ENCODE measurements at places on chromosomes 11 and 22.

DNA sequence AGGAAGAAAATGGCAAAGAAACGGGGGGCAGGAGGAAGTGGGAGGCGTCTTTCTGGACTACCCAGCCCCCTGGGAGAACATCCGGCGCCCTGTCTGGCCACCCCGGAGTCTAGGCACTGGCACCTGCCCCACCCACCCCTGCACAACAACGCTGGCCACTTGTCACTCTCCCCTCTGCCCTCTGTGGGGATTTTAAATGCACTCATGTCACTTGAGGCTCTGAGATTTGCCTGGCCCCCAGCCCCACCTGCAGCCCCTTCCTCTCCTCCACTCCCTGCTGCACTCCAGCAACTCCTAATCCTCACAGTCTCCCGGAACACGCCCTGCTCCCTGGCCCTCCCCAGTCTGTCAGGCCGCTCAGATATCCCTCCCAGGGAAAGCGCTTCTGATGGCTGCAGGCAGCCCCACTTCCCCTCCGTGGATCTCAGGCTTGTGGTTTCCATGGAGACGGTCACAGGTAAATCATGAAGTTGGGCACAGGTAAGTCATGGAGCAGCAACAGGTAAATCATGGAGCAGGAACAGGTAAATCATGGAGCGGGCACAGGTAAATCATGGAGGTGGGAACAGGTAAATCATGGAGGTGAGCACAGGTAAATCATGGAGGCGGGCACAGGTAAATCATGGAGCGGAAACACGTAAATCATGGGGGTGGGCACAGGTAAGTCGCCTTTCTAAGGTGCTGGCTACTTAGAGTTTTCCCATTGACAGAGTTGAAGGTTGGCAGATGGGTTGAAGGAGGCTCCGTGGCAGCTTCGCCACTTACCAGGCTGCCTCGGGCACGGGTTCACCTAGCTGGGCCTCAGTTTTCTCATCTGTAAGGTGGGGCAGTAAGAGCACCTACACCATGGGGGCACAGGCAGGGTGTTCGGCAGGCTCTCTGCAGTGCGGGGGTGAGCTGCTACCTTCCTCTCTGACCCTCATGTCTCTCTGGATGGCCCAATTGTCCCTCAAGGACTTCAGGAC lies 79.0 kb upstream of the SHISAL1 start:
- no peak for DNase-seq

GRCh38 chr22:20569059-20570058 lies 61.9 kb downstream of the MED15 start:
- peak; percentile 88 for DNase-seq

DNA sequence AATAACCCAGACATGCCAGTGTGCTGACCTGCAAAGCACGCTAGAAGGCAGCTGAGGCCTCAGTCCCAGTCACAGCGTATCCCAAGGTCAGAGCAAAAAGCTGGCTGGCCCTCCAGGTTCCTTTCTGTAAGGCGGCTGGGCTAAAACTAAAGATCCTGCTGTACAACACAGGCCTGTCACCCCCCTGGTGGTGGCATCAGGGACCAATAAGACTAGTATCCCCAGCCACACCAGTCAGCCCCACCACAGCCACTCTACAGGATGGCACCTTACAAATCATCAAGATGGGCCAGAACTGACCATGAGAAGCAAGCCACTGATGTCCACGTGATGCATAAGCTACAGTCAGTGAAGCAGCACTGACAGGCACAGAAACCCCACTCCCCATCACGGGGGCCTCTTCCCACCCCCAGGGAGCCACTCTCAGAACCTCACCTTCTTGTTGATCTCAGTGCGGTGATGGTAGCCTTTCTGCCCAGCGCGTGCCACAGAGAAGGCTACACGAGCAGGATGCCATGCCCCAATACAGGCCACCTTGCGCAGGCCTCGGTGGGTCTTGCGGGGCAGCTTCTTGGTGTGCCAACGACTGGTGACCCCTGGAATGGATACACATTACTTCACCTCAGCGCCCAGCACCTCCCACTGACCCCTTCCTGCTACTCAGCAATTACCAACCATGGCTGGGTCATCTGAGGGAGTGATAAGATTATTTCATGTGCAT lies 5.0 kb downstream of the RPL3 start:
- DNase-seq: no peak

- DNase-seq: no peak
Measured at GRCh38 chr11:66857234-66857926, 516 bp downstream of the LRFN4 start.

DNA sequence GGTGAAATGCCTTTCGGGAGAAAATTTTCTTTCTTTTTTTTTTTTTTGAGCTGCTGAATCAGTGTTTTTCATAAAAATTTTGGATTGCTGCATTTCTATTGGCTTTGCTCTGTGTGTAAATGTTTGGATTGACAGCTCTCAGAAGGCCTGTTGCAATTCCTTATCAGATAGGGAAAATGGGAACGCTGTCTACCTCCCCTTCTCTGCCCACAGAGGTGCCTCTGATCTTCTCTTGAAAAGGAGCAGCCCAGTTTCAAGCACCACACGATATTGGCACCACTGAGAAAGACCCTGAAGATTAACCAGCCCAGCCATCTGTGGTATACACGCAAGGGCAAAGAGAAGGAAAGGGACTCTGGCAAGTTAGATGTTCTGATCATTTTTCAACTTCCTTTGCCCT lies 1272.2 kb downstream of the LRRC4C start:
- DNase-seq: no peak

DNA sequence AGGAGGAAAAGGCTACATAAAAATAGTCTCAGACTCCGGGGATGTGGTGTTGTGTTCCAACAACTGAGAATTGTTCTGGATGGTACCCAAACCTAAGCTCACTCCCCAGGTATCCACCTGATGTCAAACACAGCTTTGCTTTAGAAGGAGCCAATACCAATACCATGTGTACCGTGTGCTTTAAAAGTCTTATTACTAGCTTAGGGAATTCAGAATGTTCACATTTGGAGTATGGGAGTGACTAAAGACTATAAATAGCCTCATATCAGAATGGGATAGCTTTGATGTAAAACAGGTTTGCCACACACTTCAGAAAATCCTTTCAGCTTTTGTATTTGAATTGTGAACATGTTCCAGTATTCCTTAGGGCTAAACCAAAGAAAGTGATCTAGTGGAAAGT lies 248.7 kb upstream of the ARHGAP42 start:
- DNase-seq: no peak

GRCh38 chr11:128365044-128365443 lies 222.3 kb downstream of the ETS1 start:
- no peak for DNase-seq

DNA sequence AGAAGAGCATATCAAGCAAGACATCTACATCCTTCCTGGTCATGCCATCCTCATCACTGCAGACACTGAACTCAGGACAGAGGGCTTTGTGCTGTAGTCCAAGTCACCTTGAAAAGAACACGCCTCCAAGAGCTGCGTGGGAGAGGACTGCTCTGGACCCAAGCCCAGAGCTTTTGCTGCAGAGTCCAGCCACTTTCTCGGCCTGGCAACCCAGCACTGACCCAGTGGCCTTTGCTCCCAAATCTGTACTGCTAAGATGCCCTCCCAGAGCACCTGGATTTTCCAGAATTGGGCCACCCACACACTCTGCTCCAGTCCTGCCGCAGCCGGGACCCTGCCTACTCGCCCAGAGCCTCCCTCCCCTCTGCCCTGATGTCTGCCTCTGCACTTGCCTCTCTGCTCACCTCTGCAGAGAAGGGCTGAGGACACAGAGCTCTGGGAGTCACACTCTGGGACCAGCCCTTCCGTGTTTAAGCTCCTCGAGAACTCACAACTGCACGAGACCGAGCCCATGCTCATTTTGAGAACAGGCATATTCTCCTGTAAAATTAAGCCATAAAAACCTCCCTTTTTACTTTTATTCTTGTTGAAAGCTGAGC lies 83.8 kb upstream of the CSNK2A3 start:
- DNase-seq: no peak

DNA sequence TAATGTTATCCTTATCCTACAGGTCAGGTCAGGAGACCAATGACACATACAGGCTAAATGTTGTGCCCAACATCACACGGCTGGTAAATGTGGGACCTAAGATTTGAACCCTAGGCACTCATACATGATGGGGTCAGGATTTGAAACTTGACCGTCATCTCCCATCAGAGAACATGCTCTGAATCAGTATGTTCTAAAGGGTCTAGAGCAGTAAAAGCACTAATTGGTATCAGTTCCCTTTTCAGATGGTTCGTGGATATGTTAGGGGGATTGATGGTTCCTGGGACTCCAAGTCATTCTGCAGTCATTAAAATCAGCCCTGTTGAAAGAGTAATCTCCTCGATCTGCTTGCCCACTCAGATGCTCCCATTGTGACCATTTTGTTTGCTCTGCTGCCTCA lies 65.5 kb downstream of the BMAL1 start:
- no peak for DNase-seq

DNA sequence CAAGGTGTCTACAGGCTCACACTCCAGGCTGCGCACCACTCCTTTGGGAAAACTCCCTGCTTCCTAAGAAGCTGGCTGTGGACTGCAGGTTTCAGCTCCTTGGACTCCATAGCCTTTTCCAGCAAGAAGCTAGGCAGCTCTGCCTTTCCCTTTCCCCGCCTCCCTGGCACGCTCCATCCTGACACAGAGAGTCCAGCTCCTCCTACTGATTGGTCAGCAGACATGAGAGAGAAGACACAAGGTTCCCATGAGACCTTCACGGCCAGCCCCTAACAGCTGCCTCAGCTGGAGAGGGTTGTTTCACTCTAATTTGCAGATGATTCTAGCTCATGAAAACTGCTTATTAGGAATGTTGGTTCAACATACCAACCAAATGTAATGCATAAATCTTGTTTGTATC lies 27.6 kb downstream of the TENM4 start:
- no peak for DNase-seq

GRCh38 chr22:44207981-44208317 lies 27.2 kb downstream of the PARVG start:
- no peak for DNase-seq

- DNase-seq: no peak
Measured at GRCh38 chr22:29443452-29443851, 5.1 kb downstream of the RFPL1 start.

- DNase-seq: no peak
Measured at GRCh38 chr11:89490981-89491690, at the start of gene NOX4. Gene NOX4, minus strand, starts transcription at chr11:89491375. Its CDS starts 129 bp downstream, at chr11:89491246.

- DNase-seq: no peak
Measured at GRCh38 chr11:2732261-2732939, 32.6 kb upstream of the KCNQ1OT1 start.

GRCh38 chr22:24161485-24161884 lies 19.8 kb upstream of the SUSD2 start:
- DNase-seq: no peak

DNA sequence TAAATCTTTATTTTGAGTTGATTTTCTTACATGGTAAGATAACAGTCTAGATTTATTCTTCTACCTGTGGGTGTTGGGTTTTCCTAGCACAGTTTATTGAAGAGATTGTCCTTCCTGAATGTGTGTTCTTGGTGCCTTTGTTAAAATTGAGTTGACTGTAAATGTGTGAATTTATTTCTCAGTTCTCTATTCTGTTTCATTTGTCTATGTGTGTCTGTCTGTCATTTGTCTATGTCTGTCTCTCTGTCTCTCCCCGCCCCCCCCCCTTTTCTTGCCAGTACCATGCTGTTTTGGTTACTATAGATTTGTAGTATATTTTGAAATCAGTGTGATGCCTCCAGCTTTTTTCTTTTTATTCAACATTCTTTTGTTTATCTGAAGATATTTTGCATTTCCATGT lies 114.7 kb upstream of the SERPIND1 start:
- DNase-seq: no peak

DNA sequence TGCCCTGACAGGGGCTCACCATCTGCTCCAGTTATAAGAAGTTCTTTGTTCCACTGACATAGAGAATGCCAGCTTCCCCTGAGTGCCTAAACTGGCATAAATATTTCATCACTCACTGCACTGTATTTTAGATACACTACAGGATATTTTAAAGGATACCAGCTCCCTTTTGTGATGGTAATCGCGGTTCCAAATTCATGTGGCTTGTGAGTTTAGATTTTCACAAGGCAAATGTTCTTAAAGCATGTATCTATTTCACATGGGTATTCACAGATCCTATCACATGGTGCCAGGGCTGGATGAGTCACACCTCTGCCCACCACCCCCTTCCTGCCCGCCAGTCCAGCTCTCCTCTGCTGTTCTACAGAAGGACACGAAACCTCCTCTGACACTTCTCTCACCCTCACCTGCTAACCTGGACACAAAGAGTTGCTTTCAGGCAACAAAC lies 105.5 kb downstream of the KCNC1 start:
- DNase-seq: no peak

- DNase-seq: no peak
Measured at GRCh38 chr11:7692426-7692825, 13.9 kb downstream of the OVCH2 start.

DNA sequence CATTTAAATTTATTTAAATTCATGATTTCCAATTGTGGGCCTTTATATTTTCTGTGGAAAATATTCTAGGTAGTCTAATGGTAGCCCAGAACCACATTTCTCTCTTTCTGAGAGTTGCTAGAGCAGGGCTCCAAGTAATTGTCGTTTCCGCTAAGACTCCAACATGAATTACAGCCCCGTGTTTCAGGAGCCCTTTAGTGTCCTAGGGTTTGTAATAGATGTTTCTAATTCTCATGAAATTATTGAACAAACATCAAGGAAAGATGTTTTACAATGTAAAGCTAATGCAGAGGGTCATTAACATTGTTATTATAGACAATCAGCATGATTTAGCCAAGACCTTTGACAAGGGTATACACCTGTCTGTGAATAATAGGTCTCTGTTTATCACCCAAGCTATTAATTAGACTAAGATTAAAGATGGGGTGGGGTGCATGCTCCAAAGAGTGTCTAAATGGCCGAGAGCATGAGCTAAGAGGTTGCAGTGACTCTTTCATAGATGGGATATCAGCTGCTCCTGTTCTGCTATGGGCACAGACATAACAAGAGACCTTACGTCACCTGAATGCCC lies 81.8 kb upstream of the NTM start:
- DNase-seq: no peak

GRCh38 chr11:46528445-46529094 lies 65.3 kb downstream of the AMBRA1 start:
- DNase-seq: no peak

- DNase-seq: no peak
Measured at GRCh38 chr11:70095541-70096252, 17.6 kb downstream of the ANO1 start.

GRCh38 chr11:13771151-13771550 lies 102.7 kb downstream of the FAR1 start:
- DNase-seq: no peak

DNA sequence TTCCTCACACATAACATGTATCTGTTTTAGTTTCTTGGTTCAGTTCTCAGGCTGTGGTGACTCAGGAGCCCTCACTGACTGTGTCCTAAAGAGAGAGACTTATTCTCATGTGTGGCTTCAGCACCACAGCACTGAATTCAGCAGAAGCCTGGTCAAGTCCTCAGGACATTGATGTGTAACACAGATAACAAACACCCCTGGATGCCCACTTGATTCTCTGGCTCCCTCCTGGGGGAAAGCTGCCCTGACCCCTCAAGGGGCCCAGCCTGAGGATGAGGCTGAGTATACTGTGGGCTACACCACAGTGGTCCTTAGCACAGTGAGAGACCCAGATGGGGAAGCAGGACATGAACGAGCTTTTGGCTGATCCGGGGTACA lies 87.2 kb upstream of the VPREB1 start:
- no peak for DNase-seq
